ENCODE measurements at places on chromosomes 12 and 14.

DNA sequence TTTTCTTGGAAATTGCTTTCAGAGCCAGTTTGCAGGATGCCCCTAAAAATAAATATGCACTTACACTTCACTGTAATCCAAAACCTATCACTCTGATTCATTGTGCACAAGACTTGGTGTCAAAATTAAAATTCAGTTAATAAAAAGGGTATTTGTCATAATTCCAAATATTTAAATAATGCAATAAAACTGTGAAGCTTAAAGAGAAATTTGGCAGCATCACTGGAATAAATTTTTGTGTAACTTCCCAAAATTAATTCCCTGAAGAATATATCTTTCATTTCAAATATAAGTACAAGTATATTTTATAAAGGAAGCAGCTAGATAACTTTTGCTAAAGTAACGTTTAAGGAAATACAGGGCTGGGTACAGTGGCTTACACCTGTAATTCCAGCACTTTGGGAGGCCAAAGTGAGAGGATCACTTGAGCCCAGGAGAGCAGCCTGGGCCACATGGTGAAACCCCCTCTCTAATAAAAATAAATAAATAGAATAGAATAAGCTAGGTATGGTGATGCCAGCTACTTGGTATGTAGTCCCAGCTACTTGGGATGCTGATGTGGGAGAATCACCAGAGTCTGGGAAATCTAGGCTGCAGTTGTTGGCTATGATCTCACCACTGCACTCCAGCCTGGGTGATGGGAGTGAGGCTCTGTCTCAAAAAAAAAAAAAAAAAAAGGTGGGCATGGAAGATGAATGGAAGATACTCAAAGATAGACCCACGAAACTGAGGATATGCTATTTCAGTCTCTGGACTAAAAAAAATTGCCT lies 233.8 kb downstream of the FBXL14 start:
- DNase-seq, result peak; percentile 76

GRCh38 chr12:51886021-51886710 lies 1.7 kb upstream of the ANKRD33 start:
- peak; percentile 91 for DNase-seq

DNA sequence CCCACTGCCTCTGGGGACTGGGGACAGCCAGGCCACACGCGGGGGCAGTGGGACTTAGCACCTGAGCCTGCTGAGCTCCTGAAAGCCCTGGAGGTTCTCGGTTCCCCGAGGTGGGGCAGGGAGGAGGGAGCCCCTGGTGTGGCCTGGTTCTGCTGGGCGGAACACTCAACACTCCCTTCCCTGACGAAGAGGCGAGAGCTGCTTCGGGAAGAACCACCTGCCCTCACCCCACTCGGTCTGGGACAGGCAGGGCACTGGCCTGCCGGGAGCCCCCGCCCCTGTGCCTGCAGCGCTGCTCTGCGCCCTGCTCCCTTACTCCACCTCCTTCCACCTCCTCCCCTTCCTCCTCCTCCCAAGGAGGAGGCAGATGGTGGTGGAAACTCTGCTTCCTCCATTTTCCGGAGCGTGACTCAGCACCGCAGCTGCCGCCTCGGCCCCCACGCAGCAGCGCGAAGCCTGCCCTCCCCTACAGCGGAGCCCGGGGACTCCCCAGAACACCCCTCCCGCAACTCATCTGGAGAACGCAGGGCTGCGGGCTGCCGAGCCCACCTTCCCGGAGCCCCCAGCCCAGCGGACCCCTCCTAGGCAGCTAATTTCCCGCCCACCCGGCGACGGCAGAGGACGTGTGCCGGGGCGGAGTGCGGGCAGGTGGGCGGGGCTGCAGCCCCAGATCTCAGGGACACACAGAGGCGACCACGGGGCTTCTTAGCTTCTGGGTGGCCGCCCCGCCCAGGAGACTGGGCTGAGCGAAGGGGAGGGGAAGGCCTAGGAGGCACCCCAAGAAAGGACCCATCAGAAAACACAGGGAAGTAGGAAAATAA lies 11.7 kb upstream of the INF2 start:
- peak; percentile 29 for DNase-seq

DNA sequence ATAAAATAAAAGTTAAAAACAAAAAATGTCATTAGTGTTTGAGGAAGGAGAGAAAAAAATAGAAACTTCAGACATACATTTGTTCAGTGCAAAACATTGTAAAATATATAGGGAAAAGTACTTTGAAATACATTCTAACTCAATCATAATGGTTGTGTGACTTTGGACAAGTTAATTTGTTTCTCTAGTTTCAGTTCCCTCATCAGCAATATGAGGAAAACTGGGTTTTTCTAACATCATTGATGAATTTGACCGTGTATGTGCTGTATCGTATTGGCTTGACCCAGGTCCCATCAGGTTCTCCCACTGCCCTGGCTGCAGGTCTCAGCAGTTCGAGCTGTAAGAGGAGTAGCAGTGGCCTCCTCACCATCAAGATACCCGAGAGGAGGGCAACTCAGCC lies 173.9 kb upstream of the ATF7IP start:
- DNase-seq, result no peak

- DNase-seq, result peak; percentile 79
Measured at GRCh38 chr14:24224618-24225071, 7.5 kb downstream of the NEDD8 start.

DNA sequence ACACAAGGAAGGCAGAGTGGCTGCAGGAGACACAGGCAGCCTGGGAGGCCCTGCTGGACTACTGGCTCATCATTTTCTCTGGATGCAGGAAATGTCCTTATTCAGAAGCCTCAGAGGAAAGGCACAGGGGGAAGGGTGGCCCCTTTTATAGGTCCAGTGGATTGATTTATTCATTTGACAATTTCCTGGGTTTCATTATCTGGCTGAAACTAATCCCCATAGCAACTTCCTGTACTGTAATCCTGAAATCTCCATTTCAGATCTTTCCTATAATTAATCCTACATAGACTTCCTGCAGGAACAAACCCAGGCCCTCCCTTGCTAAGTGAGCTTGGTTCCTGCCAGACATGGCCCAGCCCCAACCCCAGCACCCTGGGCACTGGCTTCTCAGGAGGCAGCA lies 23.0 kb downstream of the KRT76 start:
- no peak for DNase-seq

DNA sequence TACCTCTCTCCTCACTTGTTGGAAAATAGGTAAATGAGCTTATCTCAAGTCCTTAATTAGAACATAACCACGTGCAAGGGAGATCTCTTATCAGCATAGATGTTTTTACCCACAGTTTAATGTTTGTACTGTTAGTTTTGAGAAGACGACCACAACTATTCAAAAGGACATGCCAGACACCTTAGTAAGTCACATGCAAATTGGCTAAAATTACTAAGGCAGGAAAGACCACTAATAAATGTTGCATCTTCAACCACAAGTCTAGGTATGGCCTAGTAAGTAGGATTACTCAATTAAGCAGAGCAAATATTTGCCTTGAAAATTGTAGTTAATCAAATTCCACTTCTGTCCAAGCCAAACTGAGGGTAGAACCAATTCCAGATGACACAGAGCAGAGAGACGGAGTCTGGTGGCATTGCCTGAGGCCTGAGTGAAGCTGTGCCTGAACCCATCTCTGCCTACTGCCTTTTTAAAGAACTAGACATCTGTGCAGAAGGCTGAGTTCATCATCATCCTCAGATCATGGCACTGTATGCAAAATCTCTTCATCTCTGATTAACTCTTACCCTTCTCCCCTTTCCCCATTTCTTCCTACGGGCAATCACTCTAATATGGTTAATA lies 29.7 kb upstream of the CHST11 start:
- peak; percentile 44 for DNase-seq

- DNase-seq, result no peak
Measured at GRCh38 chr12:75553836-75554555, 42.6 kb upstream of the KRR1 start.

GRCh38 chr12:8722286-8722800 lies 24.6 kb downstream of the RIMKLB start:
- no peak for DNase-seq

DNA sequence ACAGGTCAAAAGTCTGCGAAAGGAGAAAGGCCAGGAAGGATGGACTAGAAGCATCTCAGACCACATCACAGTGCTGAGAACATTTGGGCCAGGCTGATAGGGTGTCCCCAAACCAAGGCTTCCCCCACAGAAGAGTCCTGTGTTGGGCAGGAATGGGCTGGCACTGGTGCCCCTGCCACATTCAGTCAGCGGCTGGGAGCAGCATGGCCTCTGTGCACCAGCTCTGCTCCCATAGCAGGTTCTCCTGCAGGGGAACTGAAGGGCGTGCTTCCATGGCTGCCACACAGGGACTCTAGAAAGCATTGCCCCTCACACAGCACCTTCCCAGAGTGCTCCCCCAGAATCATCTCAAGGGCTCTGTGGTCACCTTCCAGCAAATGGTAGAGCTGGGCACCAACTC lies 17.5 kb downstream of the EVL start:
- DNase-seq, result no peak

DNA sequence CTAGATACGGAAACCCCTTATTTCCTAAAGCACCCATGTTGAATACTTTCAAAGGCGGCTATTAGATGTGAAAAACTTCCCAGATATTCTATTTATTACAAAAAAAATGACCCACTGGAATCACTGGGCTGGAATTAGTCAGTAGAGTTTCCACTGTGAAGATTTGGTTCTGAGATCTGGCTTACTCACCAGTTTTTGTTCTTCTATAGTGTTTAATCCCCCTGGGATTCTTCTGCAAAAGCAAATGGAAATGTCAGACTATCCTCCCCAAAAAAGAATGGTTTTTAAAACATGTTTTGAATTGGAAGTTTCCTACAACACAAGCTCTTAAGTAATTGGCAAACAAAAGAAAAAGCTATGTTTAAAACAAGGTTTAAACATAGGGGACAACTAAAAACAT lies 166.4 kb downstream of the STXBP6 start:
- no peak for DNase-seq

DNA sequence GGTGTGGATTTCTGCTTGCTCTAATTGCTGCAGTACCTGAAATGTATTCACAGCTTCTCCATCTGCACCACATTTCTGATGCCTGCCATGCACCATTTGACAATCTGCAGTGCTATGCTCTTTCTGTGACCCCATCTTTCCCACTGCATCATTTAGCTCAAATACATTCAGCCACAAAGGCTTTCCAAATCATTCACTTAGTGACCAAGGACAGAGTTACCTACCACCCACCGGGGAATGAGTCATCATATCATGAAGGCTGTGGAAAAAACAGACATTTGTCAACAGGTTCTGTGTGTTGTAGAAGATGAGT lies 465.5 kb upstream of the ATP2B1 start:
- DNase-seq, result no peak

DNA sequence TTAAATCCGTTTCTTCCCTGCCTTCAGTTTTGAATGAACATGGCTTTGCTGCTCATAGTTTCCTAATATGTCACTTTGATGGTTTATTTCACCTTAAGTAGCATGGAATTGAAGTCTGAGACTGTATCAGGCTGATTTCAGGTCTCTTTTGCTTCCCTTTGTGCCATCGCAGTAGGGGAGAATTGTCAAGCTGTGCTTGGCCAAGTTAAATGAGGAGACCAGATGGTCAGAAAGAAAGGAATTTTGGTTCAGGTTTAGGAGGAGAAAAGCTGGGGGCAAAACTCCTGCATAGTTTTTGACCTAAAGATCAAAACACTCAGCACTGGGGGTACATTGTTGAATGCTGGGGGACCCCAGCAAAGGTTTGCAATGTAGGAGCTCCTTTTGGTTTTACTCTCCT lies 398.4 kb downstream of the NUAK1 start:
- DNase-seq, result no peak

DNA sequence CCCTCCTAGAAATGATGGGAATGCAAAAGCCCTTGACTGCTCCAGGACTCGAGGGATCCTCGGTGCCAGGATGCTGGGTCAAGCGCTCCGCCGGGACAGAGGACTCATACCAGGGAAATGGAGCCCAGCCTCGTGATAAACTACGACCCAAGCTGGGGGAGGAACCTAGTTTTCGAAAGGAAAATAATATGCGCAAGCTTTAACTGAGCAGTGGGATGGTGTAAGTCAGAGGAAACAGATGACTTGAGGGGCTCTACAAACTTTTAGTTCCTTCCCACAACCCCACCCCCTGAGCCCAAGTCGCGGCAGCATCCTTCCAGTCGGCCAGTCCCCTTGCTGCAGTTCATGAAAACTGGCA lies 654 bp upstream of the SUPT16H start:
- DNase-seq, result no peak

- DNase-seq, result no peak
Measured at GRCh38 chr12:76618031-76618430, 58.5 kb upstream of the OSBPL8 start.

DNA sequence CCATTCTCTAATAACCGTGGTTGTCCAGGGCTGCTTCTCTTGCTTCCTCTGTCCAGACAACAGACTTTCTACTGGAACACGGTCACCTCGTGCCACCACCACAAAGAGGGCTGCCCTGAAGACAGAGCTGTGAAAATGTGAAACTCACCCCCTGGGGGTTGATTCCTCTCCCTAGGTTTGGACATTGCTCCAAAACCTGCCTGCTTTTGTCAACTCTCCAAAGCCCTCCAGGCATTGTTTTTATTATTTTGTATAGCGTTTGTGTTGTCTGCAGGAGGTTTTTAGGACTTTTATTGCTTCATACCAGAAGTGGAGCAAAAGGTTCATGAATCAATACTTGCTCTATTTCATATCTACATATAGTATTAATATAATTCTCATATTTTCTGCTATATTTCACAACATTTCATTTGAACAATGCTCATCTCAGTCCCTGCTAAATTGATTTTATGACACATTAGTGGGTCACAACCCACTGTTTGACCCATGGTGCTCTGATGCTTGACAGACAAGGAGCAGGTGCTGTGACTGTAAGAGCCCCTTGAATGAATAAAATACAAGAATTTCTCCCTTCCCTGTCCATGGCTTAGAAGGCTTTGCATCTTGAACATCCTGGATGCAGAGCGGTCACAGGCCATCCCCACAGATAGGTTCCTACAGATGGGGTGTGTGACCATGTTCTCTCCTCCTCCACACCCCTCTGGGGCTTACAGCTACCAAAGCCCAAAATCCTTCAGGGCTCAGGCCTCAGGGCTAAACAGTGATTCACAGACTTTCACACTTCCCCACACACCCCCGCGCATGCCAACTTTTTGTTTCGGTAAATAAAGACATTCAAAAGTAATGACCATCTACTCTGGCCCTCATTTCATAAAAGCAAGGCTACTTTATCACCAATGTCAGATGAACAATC lies 20.6 kb upstream of the EML1 start:
- no peak for DNase-seq

Measured in HS-5 (cell line).